HEK293T (cell line): ENCODE measurements at places on chromosomes 5 and 9.

GRCh38 chr5:132812781-132813598 lies at the start of gene SOWAHA:
TSS of gene SOWAHA (plus strand) at chr5:132813302. CDS start at chr5:132813622, 320 bp downstream.
- DNase-seq = peak; percentile 67

GRCh38 chr5:1007681-1008450 lies 736 bp upstream of the NKD2 start:
- no peak for DNase-seq

DNA sequence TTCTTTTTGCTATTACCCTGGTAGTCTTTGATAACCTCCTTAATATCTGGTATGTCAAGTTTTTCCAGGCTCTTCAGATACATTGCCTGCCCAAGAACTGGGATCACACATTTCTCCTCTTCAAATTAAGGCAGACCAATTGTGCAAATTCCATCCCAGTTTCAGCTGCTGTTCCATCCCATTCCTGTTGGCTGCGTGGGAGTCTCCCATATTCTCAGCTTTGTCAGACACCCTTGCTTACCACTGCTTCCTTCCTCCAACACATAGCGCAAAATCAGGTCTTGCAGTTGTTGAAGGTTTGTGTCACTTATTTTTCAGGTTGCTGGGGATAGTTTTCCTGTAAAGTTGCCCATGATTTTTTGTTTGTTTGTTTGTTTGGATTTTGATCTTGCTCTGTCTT lies 15.2 kb downstream of the HCN1 start:
- no peak for DNase-seq

- no peak for DNase-seq
These were observed 123.1 kb downstream of the DMRT2 start for GRCh38 chr9:1173211-1173610.

DNA sequence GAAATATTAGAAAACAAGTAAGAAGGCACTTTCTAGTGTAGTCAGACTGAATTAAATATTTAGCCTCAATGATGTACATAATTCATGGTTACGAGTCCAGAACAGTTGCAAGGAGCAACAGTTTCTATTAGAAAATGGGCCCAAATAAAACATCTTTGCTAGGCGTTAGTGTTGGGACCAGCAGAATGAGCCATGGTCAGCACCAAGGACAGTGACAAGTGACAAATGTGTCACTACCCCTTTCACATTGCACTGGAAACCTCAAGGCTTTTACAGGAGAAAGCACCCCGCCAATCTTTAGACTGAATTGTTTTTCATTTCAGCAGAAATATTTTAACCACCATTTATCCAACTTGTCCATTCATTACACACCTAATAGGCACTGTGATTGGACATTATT lies 301.3 kb upstream of the ADCY2 start:
- DNase-seq = no peak

- DNase-seq = no peak
These were observed 228.1 kb downstream of the FSTL4 start for GRCh38 chr5:133384120-133384855.

- DNase-seq = no peak
These were observed 3.3 kb upstream of the SLC2A8 start for GRCh38 chr9:127393645-127394044.

DNA sequence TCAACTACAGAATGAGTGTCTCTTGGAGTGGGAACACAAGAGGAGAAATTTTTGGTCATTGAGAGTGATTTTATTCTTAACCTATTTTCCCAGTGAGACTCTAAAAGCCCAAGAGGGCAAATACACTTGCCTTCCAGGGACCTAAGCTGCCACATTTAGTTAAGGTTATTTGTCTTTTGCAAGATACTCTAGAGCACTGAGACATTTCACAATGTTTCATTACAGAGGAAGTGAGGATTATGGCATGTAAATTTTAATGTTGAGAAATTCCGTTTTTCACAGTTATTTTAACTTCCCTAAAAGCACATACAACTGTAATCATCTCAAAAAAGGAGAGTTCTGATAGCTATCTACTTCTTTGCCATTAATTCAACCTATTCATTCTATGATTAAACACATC lies 38.7 kb upstream of the RAB3C start:
- DNase-seq = no peak

DNA sequence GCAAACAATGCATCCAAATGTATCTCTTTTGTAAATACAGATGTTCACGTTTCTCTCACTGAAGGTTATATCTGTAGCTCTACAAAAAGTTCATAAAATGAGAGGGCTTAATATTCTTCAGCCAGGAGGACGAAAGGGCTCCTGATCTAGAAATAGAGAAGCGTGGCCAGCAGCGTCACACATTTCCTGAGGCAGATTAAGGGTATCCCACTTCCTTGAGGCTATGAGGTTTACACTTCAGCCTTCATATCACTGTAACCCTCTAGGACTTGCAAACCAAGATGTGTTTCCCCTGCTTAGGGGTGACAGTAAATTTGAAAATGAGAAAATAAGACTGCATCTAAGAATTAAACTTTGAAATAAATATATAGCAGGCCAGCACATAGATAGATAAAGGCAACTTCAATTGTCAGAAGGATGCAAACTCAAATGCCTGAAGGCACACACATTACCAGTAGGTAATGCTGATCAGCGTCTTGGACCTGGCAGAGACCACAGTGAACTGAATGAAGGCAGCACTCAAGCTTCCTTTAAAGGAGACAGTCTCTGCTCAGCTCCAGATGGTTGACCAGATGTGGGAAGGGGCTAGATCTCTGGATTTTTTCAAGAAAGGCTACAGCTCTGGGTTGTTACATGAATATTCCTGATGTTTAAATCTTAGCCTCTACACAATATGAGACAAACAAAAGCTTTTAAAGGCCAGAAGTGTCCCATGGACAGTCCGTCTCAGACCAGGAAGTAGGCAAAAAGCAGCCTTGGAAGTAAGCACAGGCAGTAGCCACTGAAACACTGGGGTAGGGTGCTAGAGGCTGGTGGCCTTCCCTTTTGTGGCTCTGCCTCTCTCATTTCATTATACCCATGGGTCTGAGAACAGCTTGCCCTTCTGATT lies 197.7 kb downstream of the MCTP1 start:
- no peak for DNase-seq

DNA sequence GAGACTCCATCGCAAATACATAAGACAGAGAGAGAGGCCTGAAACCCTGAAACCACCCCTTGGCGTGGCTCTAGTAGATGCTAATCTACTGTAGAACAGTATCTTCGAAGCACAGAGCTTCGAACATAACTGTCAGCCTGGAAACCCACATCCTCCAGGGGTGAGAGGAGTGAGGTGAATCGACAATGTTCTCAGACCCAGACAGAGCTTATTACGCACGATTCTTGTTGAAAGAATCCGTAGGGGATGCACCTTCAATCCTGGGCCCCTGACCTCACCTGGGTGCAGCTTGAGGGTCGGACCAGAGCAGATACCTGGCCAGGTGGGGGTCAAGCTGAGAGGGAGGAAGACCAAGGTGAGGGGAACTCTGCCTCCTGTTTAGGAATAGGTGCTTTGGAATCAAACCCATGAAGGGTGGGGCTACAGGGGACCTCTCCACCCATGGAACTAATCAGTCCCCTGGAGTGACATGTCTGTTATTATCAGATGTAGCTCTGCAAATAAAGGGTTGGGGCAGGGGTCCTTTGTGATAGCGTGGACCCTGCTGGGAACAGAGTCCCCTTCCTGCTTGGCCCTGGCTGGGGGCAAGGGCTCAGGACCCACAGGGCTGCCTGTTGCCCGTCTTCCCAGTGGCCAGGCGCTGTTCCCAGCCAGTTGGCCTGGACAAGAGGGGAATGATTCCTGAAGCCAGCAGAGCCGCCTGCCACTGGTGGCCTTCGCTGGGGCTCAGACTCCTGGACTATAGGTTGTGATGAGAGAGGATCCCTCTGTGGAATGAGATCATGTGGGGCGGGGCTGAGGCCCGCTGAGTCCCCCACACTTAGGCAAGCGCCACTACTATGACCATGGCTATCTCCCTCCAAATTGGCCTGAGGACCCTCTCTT lies 41.2 kb downstream of the DBH start:
- DNase-seq = no peak

DNA sequence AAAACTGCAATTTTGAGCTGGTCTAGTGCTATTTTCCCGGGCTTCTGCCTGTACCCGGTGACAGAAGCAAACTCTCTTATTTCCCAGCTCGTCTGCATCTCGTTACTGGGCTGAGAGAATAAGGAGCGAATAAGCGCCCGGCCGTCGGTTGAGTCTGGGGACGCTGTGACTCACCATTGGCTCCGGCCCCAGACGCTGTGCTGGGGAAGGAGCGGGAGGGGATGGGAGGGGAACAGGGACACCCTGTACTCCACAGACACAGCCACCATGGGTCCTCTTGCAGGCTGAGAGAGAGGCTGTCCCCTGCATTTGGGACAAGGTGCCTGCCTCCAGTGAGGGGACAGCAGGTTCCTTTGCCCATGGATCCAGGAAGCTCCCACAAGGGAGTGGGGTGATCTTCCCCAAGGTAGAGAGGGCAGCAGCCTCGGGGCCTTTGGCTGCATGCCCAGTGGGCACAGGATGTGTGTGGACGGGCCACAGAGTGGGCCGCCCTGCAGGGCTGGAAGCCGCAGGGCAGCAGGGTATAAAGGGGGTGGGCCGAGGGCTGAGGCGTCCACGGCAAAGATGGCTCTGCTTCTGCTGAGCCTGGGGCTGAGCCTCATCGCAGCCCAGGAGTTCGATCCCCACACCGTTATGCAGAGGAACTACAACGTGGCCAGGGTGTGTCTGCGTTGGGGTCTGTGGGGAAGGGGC lies at the start of gene LCN9:
TSS of gene LCN9 (plus strand) at position 552 of the 693 bp plus-strand sequence. CDS start at position 565, 13 bp downstream.
- no peak for DNase-seq

DNA sequence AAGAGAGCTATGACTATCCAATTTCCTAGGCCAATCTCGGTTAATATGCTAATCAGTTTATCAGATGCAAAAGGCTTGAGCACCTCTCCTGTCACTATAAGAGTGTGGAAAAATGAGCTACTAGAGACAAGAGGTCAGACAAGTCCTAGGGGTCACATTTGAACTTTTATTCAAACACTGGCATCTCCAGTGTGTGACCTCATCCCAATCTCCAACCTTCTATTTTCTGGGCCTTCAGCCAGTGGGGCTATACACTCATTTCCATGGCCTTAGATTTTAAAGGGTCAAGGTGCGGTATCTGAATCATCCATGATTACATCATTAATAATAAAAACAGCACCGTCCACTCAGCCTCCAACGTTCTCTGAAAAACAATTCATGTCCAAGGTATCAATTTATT lies 139.6 kb upstream of the LRRTM2 start:
- no peak for DNase-seq

DNA sequence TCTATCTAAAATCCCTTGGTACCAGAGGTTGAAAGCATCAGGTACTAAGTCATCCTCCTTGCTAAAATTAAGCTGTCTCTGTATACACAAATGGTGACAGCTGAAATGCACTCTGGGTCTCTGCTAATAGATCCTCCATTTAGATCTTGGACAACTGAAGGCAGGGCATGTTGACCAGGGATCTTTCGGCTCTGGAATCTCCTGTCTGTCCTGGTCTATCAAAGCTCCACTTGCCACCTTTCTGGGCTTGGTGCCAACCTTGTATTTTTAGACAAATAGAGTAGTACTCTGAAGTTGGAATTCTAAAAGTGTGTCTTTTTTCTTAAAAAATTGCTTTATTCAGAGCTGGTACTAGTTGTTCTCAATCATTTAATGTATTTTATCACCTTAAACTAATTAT lies 135.2 kb upstream of the HMHB1 start:
- DNase-seq = no peak

- no peak for DNase-seq
These were observed 893.8 kb upstream of the ACO1 start for GRCh38 chr9:31490551-31491106.

DNA sequence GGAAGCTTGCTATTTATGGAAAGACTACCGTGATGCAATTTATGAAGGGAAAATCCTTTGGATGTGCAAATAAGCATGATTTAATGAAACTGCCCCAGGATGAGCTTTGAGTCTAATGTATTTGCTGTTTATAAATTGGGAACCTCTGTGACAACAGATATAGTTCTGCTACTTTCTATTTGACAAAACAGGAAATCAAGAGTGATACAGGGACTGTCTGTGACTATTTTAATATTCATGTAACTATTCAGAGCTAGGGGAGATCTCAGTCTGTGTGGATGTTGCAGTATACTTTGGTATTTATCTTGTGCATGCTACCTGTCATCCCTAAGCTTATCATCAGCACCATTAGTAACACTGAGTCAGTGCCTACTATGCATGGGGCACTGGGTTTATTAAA lies 132.1 kb downstream of the PDZD2 start:
- no peak for DNase-seq

- DNase-seq = no peak
These were observed 7.2 kb downstream of the RC3H2 start for GRCh38 chr9:122897969-122898368.

DNA sequence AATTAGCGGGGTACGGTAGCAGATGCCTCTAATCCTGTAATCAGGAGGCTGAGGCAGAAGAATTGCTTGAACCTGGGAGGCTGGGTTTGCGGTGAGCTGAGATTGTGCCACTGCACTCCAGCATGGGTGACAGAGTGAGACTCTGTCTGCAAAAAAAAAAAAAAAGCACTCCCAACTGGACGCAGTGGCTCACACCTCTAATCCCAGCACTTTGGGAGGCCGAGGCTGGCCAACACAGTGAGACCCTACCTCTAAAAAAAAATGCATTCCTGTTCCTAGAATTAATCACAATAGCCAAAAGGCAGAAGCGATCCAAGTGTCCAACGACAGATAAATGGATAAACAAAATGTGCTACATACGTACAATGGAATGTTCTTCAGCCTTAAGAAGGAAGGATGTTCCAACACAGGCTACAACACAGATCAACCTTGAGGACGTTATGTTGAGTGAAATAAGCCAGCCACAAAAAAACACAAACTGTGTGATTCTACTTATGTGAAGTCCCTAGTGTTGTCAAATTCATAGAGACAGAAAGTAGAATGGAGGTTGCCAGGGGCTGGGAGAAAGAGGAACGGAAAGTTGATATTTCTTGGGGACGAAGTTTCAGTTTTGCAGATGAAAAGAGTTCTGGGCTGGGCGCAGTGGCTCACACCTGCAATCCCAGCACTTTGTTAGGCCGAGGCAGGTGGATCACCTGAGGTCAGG lies 13.8 kb downstream of the FAM78A start:
- no peak for DNase-seq

GRCh38 chr5:58069016-58069705 lies 390.7 kb downstream of the PLK2 start:
- DNase-seq = no peak

GRCh38 chr9:110152704-110153374 lies 55.1 kb downstream of the C9orf152 start:
- peak; percentile 65 for DNase-seq
